Cardiac muscle cell (in vitro differentiated cells and primary cell): ENCODE measurements at places on chromosomes 4 and X.

DNA sequence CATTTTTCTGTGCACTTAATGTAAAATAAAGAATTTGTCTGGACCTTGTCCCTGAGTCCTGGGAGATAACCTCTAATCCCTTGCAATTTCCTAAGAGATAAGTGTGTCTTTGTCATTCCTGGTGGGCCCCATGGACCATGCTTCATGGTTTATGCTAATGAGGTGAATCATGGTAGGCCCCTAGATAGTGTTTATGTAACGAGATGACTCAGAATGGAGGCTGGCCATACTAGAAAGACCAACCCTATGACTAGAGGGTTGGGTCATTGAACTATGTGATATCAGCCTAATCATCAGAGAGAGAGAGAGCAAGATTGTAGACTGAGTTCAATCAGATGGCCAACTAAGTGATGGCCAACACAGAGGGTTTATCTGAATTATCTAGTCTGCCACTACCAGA, 64.2 kb upstream of the NHSL2 start:
- DNase-seq = peak; percentile 24
- H3K36me3 ChIP-seq = no peaks in the 10 kb centered on the region
- H3K4me1 ChIP-seq = no peaks in the 10 kb centered on the region
- H3K27ac ChIP-seq = no peak overlapping the region

DNA sequence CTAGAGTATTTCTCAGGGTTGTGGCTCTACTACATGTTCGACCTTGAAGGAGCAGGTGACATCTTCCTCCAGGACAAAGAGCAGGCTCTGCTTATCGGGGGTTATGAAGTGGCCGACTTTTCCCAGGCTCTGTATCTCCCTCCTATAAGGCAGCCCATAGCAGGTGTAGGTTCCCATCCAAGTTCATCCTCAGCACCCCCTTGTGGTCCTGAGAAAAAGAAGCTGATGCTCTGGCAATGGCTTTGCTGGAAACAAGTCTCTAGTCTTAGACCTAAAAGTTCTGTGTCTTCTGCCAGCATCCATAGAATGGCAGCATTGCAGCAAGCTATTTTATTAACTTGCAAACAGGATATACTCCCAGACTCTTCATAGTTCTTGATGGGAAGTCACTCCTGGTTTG, 836.6 kb upstream of the PRKX start:
- H3K27ac ChIP-seq = no peak overlapping the region
- DNase-seq = peak; percentile 30
- H3K27me3 ChIP-seq = no peaks in the 10 kb centered on the region
- H3K4me3 ChIP-seq = no peak overlapping the region

DNA sequence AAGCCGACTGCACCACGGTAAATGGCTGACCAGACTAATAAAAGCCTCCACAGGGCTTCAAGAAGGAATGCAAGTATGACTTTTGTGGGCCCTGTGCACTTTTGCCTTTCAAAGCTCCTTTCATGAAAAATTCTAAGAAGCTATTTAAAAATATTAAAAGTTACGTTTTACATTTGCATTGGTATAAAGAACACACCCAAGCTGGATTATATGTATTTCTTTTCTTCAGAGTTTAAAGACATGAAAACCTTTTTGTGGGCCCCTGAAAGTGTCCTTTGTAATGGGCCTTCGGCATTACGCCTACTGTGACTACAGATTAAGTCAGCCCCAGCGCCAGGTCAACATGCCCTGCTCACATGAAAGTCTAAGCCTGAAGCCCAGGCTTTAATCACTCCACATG, 20.5 kb upstream of the ASB5 start:
- DNase-seq = no peak
- H3K4me1 ChIP-seq = no peaks in the 10 kb centered on the region
- H3K27me3 ChIP-seq = no peaks in the 10 kb centered on the region
- H3K4me3 ChIP-seq = no peak overlapping the region
- H3K36me3 ChIP-seq = no peaks in the 10 kb centered on the region
- no peak overlapping the region for H3K27ac ChIP-seq

DNA sequence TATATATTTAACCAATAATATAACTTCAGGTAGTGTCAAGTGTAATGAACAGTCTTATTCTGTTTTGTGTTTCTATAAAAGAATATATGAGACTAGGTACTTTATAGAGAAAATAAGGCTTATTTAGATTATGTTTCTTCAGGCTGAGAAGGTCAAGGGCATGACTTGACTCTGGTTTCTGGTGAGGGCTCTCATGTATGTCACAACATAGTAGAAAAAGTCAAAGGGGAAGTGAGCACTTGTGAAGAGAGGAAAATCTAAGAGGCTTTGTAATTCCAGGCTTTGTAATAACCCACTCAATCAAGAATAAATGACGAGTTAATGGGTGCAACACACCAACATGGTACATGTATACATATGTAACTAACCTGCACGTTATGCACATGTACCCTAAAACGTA, 27.6 kb downstream of the PRR32 start:
- DNase-seq = peak; percentile 10
- H3K27ac ChIP-seq = no peak overlapping the region
- no peaks in the 10 kb centered on the region for H3K27me3 ChIP-seq
- H3K36me3 ChIP-seq = no peaks in the 10 kb centered on the region

DNA sequence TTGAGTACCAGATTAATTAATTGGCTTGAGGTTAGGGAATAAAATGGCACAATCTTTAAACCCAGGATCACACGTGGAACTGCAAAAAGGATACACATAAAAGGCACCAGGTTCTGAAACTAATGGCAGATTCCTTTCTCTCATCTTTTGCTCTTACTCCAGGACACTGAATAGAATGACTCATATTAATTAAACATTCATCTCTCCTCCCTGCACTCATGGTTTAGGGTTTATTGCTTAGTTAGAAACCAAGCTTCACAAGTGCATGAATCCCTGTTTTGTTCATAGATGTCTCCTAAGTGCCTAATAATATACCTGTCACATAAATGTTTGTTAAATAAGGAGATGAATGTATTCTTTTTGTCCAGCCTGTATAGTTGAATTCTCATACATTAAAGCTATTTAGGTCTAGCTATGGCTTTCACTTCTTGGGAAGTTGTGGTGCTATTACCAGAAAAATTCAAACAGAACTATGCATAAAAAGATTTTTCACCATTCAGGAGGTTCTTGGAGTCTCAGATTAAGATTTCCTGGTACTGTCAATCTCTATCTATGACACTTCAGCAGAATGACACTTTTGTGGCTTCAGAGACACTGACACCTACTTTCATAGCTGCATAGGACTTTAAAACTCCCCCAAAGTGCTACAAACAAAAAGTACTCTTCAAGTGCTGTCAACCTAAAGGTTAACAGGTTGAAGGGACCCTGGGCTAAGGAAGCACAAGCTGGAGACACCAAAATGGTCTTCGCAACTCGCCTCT, 7.4 kb downstream of the CORIN start:
- peaks cover 73% of the 10 kb centered on the region for H3K4me1 ChIP-seq
- no peaks in the 10 kb centered on the region for H3K27me3 ChIP-seq
- no peak overlapping the region for H3K4me3 ChIP-seq
- H3K36me3 ChIP-seq = no peaks in the 10 kb centered on the region

DNA sequence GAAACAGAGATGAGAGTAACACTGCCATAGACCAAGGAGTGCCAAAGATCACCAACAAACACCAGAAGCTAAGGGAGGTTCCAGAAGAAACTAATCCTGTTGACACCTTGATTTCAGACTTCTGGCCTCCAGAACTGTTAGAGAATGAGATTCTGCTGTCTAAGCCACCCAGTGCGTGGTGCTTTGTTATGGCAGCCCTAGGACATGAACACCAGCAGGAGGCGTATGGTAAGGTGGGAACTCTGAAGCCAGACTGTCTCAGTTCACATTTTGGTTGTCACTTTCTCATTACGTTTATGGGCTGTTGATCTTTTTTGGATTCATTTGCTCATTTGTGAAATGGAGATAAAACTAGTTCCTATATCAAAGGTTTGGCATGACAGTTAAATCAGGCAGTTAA, 142.9 kb downstream of the DCHS2 start:
- no peak overlapping the region for H3K4me3 ChIP-seq
- no peak for DNase-seq
- no peaks in the 10 kb centered on the region for H3K4me1 ChIP-seq
- no peak overlapping the region for H3K27ac ChIP-seq
- H3K27me3 ChIP-seq = no peaks in the 10 kb centered on the region

DNA sequence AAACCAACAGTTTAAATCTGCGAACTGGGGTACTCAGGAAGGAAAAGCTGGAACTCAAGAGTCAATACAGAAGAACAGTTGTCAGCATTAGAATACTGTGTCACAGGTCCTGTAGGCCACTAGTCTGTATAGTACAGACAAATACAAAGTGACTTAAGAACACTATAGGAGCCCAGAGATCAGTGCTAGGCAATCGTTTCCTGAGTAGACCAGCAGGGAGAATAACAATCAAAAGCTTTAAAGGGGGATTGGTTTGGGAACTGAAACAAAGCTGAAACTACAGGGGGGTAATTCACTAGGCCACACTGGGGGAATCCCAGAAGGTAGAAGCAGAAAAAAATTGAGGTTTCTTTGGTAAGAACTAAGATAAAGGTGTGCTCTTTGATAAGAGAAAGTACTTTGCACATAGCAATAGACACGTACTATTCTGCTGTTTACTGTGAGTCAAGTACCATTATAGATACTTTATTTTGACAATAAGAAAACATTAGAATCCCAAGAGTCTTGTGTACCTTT, 339.7 kb downstream of the PCDH19 start:
- no peaks in the 10 kb centered on the region for H3K36me3 ChIP-seq
- no peak overlapping the region for H3K4me3 ChIP-seq
- H3K27ac ChIP-seq = no peak overlapping the region
- H3K27me3 ChIP-seq = no peaks in the 10 kb centered on the region
